ENCODE measurements at places on chromosomes 6 and 20.

DNA sequence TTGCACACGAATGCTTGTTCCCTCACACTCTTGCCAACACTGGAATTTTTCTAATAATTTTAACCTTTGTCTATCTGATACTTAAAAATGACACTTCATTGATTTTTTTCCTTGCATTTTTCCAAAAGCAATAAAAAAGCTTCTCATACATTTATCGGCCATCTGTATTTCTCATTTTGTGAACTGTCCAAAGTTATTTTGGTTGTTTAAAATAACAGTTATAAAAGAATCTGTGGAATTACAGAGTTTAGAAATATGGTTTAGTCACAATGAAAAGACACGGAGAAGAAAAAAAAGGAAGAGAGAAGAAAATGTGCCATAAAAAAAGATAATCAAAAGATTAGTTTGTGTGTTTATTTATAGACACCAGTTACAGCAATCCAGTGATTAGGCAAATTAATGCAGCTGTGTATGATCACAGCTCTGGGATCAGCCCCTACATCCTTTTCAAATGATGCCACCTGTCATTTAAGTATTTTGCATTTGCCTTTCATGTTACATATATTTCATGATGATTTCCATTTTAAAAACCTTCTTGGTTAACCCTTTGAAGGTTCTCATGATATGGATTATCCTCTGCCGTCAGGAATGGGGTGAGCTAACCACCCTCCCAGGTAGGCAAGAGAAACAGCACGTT, 171.7 kb downstream of the BACH2 start:
- DNase-seq, result no peak

DNA sequence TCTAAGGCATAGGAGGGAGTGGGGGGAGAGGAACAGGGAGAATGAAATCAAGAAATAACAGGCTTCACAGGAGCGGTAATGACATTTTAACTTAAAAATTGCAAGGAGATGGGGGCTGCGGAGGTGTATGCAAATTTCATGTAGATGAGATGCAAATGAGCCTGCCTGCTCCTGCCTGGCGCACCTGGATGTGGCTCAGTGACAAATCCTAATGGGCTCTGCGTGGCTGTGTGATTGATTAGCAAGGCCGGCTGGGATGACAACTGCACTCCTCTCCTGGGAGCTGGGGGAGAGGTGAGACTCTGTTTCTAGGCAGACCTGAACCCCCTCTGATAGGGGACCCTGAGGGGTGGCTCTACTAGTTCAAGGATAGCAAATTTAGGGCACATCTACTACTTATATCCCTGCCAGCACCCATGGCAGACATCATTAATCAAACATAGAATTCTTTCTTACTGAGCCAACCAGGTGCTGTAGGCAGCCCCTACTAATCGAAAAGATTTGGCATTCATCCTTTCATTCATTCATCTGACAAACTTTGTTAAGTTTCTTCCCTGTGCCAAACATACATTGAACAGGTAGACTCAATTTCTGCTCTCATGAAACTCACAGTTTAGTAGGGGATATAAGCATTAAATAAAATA, 38.4 kb upstream of the TGM2 start:
- DNase-seq, result no peak

GRCh38 chr20:63082308-63082938, 75.7 kb upstream of the BHLHE23 start:
- DNase-seq, result no peak

DNA sequence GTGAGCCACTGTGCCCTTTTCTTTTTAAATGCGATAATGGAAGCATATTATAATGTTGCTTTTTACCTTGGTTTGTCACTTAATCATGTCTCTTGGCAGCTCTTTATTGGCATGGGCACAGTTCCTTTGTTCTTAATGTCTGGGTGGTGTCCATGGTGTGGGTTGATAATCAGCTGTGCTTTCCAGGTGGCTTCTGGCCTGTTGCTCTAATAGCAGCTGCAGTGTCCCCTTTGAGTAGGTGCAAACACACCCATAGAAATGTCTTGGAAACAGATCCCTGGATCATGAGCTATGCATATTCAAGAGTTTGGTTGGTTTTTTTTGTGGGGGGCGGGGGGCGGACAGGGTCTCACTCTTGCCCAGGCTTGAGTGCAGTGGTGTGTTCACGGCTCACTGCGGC, 29.9 kb downstream of the EFCAB8 start:
- no peak for DNase-seq

DNA sequence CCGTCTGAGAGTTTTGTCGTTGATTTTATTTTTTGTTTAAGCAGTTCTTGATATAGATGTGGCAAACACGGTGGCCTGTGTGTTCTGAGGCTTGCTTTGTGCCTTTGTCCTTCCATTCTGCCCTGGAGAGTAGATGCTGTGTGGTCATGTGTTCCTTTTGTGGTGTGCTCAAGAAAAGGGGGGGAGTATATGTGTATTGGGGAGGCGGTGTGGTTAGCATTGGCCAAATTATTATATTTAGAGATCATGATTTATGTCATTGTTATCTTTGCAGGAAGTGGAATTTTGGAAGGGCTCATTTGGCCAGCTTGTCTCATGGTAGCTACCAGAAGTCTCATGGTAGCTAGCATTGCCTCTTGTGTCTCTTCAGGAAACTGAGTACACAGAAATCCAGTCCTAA, 16.4 kb downstream of the RREB1 start:
- DNase-seq, result no peak

DNA sequence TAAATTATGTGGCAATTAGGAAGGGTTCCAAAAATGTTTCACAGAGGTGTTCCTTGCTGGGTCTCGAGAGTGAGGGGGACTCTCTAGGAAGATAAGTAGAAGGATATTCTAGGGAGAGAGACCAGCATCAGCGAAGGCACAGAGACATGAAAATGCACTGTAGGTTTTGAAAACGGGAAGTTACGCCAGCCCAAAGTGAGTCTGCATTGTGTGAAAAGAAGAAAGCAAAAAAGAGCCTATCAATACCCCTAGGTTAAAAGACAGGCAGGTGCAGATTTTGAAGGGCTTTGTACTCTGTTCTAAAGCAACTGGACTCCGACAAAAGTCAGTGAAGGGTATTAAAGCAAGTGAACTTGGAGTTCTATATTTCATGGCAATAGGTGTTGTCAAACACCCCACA, 25.7 kb upstream of the MRAP2 start:
- no peak for DNase-seq

All from stimulated activated CD8-positive, alpha-beta memory T cell treated with anti-CD3 and anti-CD28 coated beads, Interleukin-15, amount 100 ng/mL, for 4 hours (primary cell).